NK-92 treated with Interleukin-12 subunit alpha and Interleukin-12 subunit beta, amount 100 ng/mL, for 24 hours (cell line): ENCODE measurements at places on chromosomes 11 and 22.

GRCh38 chr11:102831489-102832440 is 11.6 kb downstream of the MMP3 start:
- DNase-seq: no peak

GRCh38 chr11:21614961-21615360 is 577.9 kb upstream of the ANO5 start:
- DNase-seq: no peak

DNA sequence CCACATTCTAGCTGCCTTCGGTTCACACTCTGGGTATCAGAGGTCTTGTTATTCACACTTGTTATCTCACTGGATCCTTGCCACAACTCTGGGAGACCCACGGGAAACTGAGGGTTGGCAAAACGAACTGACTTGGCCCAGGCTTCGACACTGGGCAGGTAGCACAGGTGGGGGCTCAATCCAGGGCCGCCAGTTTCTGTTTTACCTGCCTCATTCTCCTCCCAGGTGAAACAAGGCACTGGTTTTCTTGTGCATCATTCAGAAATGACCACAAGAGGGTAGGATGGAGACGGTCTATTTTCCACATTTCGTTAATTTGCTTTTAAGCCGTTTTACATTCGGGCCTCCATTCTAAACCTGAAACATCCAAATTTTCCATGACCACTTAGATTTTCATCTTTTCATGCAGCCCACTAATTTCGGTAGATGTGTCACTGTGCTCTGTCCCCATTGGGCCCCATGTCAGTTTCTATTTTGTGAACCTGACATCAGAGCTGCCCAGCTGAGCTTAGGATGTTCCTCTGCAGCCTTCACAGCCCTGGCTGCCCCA is 108.1 kb downstream of the KIAA1671 start:
- DNase-seq: no peak

DNA sequence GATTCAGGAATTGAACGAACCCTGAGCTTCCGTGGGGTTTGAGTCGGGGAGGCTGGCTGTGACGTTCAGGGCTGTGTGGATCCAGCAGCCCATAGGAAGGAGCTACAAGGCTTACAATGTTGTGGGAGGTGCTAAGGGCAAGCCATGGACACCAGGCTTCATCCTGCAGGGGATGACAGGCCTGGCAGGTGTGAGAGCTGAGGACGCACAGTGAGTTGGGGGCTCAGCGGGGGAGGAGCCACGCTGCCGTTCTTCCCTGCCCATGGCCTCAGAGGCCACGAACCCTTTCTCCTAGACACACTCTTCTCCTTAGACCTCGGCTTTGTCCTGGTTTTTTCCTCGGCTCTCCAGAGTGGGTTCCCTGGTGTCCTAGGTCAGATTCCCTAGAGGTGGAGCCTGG is 113.3 kb upstream of the SLC22A12 start:
- DNase-seq: no peak

DNA sequence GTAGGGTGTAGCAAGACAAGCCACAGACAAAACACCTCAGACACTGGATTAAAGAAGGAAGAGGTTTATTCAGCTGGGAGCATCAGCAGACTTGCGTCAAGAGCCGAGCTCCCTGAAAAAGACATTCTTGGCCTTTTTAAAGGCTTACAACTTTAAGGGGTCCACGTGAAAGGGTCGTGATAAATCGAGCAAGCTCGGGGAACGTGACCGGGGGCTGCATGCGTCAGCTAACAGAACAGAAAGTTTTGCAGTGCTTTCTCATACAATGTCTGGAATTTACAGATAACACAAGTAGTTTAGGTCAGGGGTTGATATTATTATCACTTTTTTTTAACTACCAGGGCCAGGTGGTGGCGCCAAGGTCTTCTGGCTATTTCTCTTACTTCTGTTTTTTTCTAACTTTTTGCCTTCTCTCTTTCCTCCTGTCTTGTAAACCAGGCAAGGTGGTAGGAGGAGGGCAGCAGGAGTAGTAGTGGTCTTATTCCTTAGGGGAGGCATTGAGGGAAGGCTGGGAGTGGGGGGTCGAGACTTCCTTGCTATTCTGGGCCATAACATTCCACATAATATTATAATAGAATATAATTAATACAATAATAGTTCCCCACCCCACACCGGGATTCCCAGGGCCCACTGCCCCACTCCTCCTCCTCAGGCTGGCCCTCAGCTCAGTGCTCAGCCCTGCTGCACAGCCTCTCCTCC is 587 bp upstream of the ALDH3B1 start:
- no peak for DNase-seq
